Esophagus squamous epithelium (tissue), 5 donors: ENCODE measurements at places on chromosomes 3 and 15.

- DNase-seq, result no peak
Measured at GRCh38 chr3:94004301-94004910, 24.0 kb downstream of the STX19 start.

DNA sequence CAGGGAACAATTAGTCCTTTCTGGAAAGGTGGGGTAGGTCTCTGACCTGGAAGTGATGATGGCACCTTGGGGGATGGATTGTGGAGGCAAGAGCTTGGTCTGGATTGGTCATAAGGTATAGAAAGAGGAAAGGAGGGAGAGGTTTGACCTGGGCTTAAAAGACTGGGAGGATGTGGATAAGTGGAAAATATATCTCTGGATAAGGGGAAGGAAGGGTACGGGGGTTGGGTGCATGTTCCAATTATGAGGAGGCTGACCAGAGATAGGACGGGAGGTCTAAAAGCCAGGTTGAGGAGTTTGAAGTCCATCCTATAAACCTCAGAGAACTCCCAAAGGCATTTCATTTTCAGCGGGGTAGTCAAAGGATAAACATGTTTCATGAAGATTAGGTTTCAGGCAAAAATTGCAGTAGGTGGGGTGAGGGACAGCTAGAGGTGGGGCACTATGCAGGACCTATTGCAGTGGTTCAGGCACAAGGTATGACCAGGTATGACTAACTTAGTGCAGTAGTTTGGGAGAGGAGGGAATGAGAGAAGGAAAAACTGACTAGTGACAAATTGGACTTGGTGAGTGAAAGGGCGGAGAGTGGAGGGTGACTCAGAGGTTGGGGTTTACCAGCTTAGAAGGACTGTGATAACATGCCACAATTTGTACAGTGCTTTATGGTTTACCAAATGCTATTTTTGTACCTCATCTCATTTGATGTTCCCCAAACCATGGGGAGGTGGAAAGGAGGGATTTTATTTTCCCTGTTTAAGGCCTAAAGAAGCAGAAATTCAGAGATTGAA lies 10.7 kb downstream of the PDE8A start:
- DNase-seq, result no peak

GRCh38 chr15:52789601-52790168 lies 451 bp downstream of the ONECUT1 start:
- DNase-seq, result no peak

- DNase-seq, result no peak
Measured at GRCh38 chr15:42102646-42103235, 8.4 kb upstream of the PLA2G4D start.

DNA sequence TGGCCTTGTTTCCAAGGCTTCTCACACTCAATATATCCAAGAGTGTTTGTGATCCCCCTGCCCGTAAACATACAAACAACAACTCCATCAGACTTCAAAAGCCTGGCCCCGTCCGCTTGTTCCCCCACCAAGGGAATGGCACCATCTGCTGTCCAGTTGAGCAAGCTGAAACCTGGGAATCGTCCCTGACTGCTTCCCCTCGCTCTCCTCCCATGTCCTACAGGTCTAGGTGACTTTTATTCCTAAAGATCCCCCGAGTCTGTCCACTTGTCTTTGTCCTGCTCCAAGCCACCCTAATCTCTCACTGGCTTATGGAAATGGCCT lies 27.9 kb upstream of the FAM174B start:
- DNase-seq, result no peak

GRCh38 chr3:43559961-43560360 lies 61.9 kb downstream of the ANO10 start:
- DNase-seq, result no peak
